ENCODE measurements at places on chromosomes 12 and 14. TPM values are rescaled to one million over a fixed set of nuclear protein-coding genes. Genes with fewer than 3 reads are reported as not detected.

Gene LBHD2
- not detected for total RNA-seq

Gene FGD6
- 11.1 TPM for total RNA-seq

Gene REC8
- 5.9 TPM for total RNA-seq

Gene RHOF
- 23.8 TPM for total RNA-seq

Gene SLC41A2
- total RNA-seq = 1.9 TPM

GRCh38 chr12:88325076-88325815, 183.1 kb downstream of the TMTC3 start:
- no peak for DNase-seq

DNA sequence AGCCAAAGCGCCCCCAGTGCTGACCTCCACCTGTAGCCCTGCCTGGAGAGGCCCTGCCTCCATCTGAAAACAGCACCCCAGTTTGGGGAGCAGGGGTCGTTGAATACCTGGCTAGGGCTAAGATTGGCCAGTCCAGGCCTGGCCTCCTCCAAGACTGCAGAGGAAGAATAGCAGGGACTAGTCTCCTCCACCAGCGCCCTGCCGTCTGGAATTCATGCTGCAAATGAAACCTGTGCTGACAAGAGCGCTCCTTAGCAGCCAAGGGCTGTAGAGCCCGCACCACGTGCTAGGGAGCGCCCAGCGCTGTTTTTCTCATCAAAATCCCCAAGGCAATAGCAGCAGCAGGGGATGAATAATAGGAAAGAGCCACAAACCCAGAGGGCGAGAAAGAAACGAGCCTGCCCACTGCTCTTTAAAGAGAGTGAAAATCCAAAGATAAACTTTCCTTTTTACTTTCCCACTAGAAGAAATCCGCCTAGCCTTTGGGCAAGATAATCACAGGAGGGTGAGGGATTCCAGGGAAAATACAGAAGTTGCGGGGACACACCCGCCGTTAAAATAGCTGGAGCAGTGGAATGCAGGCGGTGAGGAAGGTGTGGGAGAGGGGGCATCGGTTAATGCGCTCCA, 3.3 kb downstream of the COL2A1 start:
- DNase-seq = peak; percentile 82

GRCh38 chr12:76627346-76628135, 68.0 kb upstream of the OSBPL8 start:
- DNase-seq = no peak

GRCh38 chr14:25394791-25395391, 344.9 kb upstream of the STXBP6 start:
- DNase-seq = no peak

- DNase-seq = no peak
Measured at GRCh38 chr12:93846936-93847516, 169.9 kb downstream of the CRADD start.

DNA sequence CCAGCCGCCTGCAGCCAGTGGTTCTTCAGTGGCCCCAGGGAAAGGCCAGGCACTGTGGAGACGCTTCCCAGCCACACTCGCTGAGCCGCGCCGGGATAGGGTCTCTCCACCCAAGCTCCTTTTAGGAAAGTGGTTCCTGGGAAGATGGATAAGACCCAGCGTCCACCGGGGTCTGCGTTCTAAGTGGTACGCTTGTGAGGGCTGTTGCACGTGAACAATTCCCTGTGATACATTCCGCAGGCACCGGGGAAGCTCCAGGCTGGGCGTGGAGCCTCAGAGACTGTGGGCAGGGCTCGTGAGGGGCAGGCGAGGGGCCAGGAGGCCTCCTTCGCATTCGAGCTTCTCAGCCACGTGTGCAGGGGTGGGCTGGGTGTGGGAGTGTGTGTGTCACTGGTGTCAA, 48.4 kb downstream of the GALNT9 start:
- no peak for DNase-seq

GRCh38 chr14:76810953-76811400, 1.7 kb downstream of the ANGEL1 start:
- peak; percentile 50 for DNase-seq

DNA sequence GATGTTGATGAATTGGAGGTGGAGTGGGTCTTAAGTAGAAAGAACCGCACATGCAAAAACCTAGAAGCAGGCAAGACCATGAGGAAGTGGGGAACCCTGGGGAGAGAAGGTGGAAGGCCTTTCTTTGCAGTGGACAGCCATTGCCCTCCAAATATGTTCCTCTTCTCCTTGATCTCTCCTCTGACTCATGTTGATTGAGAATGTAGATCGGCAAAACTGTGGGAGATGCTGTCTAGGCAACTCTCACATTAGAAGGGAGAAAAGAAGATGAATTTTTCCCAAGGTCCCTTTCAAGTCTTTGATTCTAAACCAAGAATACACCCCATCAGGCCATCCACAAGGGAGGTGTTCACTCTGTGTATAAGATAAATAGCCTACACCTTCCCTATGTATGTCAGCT, 257.5 kb downstream of the MSRB3 start:
- no peak for DNase-seq

DNA sequence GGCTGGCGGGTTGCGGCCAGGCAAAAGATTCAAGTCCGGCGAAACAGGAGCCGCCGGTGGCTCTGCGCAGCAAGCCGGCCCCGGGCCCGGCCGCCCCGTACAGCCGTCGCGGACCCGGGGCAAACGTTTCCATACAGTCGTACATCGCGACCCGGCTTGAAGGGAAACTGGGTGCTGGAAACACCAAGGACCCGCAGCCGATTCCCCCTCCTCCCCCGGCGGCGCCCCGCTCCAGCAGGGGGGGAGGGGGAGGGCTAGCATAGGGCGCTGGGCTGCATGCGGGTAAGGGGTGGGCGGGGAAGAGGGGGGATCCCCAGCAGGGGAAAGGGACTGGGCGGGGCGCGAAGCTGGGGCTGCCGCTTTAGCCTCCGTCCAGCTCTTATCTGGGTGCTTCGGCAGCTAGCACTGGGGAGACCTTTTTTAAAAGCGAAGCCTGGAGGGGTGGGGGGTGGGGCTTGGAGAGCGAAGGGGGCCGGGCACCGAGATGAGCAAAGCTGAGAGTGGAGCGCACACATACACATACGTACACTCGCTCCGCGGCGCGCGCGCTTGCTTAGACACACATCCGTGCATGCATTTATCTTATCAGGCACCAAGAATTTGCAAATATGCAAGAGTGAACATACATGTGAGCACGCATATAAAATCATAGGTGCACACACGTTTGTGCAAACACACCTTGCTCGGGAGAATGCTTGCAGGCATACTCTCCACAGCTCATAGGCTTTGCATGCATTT, 11.9 kb downstream of the RARG start:
- peak; percentile 94 for DNase-seq

DNA sequence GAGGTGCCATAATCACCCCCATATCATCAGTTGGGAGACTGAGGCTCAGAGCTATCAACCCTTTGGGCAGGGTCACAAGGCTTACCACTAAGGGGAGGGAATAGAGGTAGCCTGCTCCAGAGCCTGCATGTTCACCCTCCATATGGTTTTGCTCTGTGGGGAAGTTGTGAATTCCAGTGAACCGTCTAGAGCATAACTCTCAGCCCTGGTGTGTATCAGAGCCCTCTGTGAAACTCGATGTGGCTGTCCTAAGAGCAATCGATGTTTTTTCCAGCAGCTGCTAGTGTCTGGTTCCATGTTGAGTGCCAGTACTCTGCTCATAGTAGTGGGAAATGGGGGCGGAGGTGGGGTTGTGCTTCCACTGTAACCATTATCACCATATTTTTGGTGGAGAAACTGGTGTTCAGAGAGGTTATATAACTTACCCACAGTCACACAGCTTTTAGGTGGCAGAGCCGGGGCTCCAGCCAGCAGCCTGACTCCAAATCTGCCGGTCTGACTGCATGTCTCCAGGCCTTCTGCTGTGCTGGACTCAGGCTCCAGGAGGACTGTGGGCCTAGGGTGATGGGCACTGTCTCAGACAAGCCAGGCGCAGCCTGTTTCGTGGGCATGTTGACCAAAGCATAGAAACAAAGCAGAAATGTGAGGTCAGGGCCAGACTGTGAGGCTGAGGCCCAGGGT, 104.2 kb downstream of the ADCK1 start:
- no peak for DNase-seq

DNA sequence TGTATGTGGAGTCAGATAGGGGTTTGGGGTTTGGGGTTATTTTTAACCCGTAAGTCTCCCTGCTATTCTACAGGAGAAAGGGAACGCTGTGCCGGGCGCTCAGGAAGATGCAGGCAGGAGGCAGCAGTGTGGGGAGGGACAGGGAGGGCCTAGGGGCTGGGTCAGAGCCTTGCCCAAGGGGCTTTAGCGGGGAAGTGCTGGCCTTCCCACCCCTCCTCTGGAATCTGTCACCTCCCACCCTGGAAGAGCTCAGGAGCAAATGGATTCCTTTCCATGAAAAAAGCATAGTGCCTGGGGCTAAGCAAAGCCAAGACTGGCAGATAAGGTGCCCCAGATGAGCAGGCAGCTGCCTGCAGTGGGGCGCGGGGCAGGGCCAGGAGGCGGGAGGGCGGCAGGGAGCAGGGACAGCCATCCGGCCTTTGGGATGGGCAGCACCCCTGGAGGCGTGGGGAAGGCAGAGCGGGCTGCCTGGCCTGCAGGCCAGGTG, 7.3 kb upstream of the INF2 start:
- peak; percentile 92 for DNase-seq

DNA sequence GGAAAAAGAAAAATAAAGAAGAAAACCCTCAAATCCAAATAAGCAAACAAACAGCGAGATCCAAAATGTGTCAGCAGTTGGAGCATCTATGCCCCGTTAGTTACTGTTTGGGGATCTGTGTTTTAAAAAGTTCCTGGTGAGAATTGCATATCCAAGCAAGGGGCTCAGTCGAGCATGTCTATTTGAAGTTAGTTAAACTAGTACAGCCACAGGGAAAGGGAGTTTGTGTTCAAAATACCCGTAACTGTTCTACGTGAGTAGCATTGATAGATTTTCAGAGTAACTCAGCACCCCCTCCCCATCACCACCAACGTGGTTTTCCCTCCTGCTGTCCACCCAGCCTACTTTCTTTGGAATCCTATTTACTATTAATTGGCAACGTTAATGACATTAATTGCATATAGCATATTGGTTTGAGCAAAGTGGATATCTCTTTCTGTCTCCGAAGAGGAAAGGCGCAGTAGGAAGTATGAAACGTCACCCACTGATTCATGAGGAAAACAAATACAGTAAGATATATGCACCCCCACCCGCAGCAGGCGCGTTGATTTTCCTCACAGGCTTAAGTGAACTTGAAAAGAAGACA, 1.5 kb downstream of the NPAS3 start:
- DNase-seq = peak; percentile 25

- DNase-seq = peak; percentile 9
Measured at GRCh38 chr12:91422811-91423692, 240.4 kb upstream of the DCN start.

DNA sequence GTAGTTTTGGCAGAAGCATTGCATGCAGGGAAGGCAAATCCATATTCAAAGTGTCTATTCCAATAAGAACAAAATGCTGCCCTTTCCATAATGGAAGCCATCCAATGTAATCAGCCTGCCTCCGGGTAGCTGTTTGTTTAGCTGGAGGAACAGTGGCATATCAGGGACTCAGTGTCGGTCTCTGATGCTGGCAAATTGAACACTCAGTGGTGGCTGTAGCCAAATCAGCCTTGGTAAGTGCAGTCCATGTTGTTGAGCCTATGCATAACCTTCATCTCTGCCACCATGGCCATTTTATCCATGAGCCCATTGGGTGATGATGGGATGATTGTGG, 147.8 kb upstream of the MAX start:
- no peak for DNase-seq

DNA sequence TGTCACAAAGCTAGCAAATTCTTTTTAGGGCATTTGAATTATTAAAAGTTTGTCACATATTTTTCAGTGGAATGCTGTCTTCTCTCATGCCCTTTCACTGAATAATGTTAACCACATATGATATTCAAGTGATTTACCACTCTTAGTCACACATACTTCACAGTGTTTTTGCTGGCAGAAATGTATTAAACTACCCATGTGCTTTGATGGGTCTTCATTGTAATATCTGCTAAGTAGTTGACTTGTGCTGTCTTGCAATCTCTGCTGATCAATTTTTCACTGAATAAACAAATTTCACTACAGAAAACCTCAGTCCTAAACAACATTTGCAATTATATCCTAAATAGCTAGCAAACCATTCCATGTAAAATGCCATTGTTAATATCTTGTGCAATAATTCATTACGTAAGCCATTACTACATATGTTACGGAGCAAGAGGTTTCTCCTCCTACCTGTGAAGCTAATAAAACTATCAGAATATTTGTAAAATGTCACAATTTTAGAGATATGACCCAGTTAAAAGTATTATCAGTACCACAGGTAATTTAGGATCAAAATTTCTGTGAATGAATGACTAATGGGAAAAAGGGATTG, 64.6 kb upstream of the LMO3 start:
- no peak for DNase-seq

DNA sequence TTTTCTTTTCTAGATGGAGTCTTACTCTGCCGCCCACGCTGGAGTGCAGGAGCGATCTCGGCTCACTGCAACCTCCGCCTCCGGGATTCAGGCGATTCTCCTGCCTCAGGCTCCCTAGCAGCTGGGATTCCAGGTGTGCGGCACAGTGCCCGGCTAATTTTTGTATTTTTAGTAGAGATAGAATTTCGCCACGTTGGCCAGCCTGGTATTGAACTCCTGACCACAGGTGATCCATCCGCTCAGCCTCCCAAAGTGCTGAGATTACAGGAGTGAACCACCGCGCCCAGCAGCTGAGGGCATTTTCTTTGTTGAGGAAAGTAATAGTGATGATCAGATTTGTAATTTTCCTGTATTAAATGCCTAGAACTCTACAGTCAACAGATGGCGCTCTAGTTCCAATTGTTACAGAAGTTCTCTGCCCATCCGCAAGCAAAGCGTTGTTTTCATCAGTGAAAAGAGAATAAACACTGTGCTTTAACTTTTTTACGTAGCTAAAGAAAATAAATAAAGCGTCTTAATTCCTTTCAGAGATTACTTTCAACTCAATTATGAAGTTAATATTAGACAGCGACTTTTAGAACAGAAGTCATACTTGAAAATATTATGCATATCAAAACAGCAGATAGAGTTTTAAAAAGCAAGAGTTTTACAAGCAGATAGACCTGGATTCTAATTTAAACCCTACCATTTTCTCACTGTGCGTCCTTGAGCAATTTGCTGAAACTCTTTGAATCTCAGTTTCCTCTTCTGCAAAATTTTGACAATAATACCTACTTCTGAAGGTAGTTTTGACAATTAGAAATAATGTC, 335.1 kb downstream of the DUSP6 start:
- DNase-seq = peak; percentile 16
